ENCODE measurements at places on chromosomes 12 and 14. TPM values are rescaled to one million over a fixed set of nuclear protein-coding genes. Genes with fewer than 3 reads are reported as not detected.

The TAS2R13 gene
- polyA plus RNA-seq: 0.25 TPM

The TXNDC16 gene
- 2.6 TPM for polyA plus RNA-seq

The C12orf75 gene
- polyA plus RNA-seq: 2.1 TPM

The EDDM3A gene
- not detected for polyA plus RNA-seq

The MUCL1 gene
- 1.5 TPM for polyA plus RNA-seq

The IL26 gene
- not detected for polyA plus RNA-seq

The PLEKHG3 gene
- 12.6 TPM for polyA plus RNA-seq

The RD3L gene
- 39.6 TPM for polyA plus RNA-seq

The DDHD1 gene
- 3.8 TPM for polyA plus RNA-seq

The DGKA gene
- 20.3 TPM for polyA plus RNA-seq

DNA sequence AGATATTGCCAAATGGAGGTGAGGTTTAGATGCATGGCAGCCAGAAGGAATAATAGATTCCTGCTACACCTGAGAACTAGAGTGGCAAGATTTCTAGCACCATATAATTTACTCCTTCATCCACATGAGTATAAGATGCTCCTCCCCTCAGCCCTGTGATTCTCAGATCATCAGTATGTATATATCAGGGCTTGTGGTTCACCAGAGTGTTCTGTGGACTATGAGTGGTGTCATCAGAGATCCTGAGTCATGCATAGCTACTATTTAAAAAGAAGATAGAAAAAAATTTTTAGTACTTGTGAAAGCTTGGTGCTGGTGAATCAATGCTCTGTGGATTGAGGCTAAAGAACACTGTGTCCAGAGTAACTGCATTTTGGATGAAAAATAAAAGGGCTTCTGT lies 285.9 kb downstream of the BMP4 start:
- DNase-seq: no peak

- DNase-seq: no peak
Measured at GRCh38 chr12:70110085-70110484, 133.1 kb upstream of the CNOT2 start.

- no peak for DNase-seq
Measured at GRCh38 chr14:55600784-55601561, 21.0 kb downstream of the KTN1 start.

- no peak for DNase-seq
Measured at GRCh38 chr12:41663598-41664265, 475.6 kb downstream of the PDZRN4 start.

DNA sequence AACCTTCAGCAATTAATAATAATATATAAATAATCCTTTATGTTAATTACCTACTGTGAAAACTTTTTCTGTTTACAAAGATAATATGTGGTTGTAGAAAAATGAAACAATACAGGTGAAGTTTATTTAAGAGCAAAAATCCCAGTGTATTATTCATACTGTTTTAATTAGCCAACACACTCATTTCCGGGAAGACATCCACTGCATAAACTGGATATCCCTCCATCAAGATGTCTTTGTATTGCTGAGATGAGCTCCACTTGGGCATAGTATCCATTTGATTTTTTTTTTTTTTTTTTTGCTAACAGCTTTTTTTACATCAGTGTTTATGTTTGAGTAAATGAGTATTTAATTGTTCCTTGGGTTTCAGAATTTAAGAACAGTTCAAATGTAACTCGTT lies 13.7 kb upstream of the DERA start:
- no peak for DNase-seq

- no peak for DNase-seq
Measured at GRCh38 chr12:116381744-116382685, 104.5 kb upstream of the MED13L start.

GRCh38 chr12:132739600-132740312 lies 21.9 kb downstream of the ANKLE2 start:
- DNase-seq: no peak

- no peak for DNase-seq
Measured at GRCh38 chr14:65554837-65555236, 142.3 kb downstream of the FUT8 start.

DNA sequence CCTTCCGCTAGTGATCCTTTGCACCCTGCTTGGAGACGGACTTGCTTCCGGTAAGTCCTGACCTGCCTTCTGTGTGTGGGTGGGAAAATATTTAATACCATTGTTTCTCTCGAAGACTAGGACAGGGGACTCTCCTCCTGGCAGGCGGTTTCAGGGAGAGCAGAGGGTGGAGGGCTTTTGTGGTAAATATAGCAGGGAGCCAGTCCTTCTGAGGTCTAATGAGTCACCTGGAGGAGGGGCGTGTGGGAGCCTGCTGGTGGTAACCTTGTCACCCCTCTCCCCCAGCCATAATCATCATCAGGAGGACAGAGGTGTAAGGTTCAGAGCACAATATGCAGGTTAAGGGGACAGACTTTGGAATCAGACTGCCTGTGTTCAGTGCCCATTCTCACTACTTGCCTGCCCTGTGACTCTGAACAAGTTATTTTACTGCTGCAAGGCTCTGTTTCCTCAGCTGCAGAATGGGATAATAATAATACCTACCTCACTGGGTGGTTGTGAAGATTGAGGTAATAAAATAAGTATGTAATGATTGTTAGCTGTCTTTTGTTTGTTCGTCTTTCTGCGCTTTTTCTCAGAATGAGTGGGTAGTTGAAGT lies 47.4 kb downstream of the SUSD6 start:
- DNase-seq: no peak

DNA sequence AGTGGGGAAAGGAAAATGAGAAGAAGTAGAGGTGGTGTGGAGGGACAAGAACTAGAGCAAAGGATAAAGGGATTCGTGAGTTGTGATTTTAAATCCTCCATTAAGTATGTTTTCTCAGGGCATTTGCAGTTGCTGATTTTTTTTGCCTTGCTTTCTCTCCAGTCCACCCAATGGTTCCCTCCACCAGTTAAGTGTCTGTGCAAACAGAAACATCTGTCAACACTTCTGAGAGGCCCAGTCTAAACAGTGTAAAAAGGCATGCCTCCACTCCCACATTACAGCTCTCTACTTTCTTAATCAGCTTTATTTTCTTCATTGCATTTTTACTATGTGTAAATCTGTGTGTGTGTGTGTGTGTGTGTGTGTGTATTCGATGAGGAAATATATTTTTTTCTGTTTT lies 141.2 kb downstream of the PPFIA2 start:
- DNase-seq: no peak

DNA sequence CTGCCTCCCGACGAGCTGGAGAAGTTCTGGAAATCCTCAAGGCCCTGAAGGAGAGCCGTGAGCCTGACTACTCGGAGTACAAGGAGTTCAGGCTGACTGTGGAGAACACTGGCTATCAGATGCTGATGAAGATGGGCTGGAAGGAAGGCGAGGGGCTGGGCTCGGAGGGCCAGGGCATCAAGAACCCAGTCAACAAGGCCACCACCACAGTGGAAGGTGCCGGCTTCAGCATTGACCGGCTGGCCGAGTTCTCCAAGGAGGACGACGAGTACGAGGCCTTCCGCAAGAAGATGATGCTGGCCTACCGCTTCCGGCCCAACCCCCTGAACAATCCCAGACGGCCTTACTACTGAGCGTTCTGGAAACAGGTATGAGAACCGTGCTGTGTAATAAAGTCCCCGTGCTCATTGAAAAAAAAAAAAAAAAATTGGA lies 366.1 kb upstream of the ATXN7L3B start:
- peak; percentile 39 for DNase-seq

DNA sequence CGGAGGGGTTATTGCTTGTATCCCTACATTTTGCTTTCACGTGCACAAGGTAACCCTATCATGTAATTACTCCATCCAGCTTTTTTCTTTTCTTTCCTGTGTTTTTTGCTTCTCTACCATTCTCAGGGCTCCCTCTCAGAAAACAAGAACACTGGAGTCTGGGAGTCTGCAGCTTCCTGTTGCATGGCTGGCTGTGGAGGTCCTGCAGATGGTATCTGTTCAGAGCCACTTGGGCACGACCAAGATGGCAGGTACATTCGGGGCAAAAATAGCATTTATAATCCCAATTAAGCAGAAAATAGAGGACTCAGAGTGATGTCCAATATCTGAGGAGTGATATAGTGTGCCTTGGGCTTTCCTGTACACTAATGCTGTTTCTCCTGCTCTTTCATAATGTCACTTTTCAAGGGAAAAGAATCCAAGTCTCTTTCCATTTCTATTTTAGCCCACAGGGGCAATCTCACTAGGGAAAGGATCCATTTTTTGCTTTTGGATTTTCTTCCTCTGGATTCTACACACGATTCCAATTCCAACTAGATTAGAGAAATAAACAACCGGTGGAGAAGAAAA lies 3.2 kb upstream of the NUMB start:
- DNase-seq: no peak

- no peak for DNase-seq
Measured at GRCh38 chr12:101878243-101878821, 952 bp downstream of the DRAM1 start.

- DNase-seq: peak; percentile 92
Measured at GRCh38 chr12:9064815-9065606, 50.7 kb downstream of the A2M start.

DNA sequence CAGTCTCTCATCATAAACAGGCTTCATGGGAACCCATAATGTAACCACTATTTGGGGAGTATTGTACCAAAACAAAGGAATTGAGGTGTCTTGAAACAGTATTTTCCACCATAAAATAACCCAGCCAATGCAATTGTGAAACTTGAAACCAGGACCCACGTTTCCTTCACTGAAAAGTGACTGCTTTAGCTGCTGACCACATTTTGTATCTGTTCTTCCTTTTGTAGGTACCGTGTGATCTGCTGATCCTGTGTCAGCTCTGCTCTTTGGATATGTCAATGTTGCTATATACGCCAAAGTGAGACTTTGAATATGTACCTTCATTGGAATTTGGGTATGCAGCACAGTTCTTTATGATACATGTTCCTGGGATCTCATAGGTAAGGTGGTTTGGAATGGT lies 95.1 kb upstream of the CNTN1 start:
- DNase-seq: no peak

DNA sequence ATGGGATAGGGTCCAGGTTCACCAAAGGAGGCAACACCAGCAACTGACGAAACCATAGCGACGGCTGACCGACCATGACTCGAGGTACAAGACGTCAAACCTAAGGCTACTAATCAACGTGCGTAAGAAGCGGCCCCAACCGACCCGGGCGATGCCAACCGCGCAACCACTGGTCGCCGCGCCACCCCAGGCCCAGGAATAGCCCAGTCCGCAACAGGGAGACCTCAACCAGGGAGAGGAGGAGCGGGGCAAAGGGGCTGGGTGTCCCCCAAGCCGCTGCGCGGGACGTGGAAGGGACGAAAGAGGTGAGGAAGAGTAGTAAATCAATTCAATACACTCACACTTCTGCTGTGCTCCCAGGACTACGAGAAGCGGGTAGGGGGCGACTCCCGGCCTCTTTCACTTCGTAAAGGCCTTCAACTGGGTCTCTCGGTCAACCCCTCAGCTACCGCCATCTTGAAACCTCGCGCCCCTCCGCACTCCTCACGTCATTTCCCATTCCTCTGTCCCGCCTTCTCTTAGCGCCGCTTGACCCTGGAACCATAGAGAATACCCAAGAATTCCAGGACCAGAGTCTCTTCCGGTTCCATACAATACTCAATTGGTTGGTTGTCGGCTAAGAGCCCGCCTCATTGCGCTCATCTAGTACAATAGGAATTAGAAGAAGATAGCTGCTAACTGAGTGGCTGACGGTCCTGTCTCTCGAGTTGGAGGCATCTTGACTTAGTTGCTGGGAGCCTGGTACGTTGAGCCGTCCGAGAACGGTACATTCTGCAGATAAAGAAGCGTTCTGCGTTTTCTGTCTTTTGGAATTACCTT lies at the start of the genes C12orf60 and WBP11:
Gene C12orf60 (plus strand): TSS at position 660 of the 819 bp plus-strand sequence. CDS start 19,266 bp downstream, outside the sequence.
Gene WBP11 (minus strand): TSS at position 468 of the 819 bp plus-strand sequence. CDS start 2,095 bp downstream, outside the sequence.
- peak; percentile 93 for DNase-seq

DNA sequence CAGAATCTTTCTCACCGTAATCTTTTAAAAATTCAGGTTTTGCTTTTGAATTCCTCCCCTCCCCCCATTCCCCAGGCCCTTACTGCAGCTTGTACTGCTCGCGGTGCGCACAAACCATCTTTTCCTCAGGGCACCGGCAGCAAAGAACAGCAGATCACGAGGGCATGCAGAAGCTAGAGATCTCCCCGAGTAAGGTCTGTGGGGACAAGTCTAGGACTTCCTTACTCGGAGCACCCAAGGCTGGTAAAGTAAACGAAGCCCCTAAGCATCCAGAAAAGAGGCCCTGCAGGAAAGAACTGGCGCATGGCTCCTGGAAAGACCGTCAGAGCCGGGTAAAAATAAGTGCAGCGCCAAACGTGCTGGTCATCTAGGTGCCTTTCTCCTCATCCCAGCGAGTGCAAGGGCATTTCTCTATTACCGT lies 727 bp downstream of the LDHB start:
- DNase-seq: no peak

GRCh38 chr14:66216763-66217162 lies 269.4 kb upstream of the CCDC196 start:
- DNase-seq: no peak

DNA sequence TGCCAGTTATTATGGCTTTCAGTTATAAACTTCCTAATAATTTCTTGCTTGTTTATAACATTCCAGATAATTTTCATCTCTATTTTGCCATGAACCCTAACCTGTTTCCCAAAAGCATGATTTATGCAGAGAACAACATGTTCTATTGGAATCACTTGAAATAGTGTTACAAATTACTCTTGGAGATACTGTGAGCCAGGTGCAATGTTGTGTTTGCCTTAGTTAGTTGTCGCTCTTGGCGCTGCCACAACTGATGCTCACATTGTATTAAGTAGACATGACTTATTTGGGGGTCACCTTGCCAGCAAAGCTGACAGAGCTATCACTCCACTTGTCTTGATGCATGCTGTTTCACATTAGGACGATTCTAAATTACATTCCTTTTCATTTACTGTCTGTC lies 49.4 kb downstream of the TSPAN8 start:
- DNase-seq: peak; percentile 24

DNA sequence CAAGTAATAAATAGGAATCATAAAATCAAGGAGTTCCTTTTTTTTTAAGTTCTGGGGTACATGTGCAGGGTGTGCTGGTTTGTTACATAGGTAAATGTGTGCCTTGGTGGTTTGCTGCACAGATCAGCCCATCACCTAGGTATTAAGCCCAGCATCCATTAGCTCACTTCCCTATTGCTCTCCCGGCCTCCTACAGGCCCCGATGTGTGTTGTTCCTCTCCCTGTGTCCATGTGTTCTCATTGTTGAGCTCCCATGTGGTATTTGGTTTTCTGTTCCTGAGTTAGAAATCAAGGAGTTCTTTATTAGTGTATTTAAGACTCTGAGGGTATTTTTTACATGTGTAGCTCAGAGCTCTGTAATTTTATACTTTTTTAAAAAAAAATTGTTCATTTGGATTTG lies 86.0 kb downstream of the SCFD1 start:
- DNase-seq: no peak

DNA sequence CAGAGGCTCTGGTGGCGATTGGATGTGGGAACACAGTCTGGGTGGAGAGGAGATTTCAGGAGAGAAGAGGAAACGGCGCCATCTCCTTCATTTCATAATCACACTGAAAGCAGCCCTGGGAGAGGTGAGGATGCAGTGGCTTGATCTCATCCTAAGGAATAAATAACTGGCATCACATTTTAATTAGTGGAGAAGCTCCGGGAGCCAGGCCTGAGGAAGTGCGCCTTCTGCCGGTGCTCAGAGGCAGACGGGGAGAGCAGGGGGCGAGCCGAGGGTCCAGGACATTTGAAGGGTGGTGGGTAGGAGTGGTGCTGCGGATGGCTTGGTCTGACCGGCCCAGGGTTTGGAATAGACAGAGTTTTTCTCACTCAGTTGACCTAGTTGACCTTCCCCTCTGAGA lies 265.0 kb downstream of the CACNA1C start:
- DNase-seq: no peak

All from right cardiac atrium (tissue), 5 donors.